Activated T-helper 2 cell treated with anti-CD3 and anti-CD28 coated beads, Interferon-gamma antibody, Interleukin-2, Interleukin-4, amounts not matched to agents 10 μg/mL and 5 μg/mL and 100 μg/mL, durations not matched to agents 14 hours and 24 hours and 36 hours (primary cell): ENCODE measurements at places on chromosomes 3 and 15. TPM values are rescaled to one million over a fixed set of nuclear protein-coding genes. Genes with fewer than 3 reads are reported as not detected.

Gene GUCA1C
- not detected in 2 replicates for total RNA-seq

DNA sequence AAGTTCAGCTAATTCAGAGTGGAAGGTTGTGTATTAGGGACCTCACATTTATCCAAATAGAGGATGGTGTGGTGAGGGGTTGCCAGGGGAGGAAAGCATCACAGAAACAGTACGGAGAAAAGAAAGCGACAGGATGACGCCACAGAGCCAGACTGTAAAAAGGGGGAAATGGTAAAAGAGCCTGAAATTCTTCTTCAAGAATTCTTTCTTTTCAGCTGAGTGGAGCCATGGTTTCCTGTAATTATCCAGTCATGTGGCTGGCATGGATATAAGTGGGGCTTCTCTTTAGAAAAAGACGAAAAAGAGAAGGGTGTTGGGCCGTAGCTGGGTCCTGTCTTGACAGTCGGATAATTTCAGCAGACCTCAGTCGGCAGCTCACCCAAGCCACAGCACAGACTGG lies 24.5 kb upstream of the PSMD6 start:
- no peak for DNase-seq
- peaks cover 14% of the 10 kb centered on the region for H3K4me1 ChIP-seq
- H3K36me3 ChIP-seq: no peaks in the 10 kb centered on the region
- no peak overlapping the region for H3K4me3 ChIP-seq
- H3K27me3 ChIP-seq: peaks cover 7% of the 10 kb centered on the region

Gene EFCC1
- total RNA-seq: 0.11 and 0.32 TPM in 2 replicates

Gene MORC1
- not detected in 2 replicates for total RNA-seq

GRCh38 chr15:96334017-96334704 lies 3.7 kb downstream of the NR2F2 start:
- peaks cover 73% of the 10 kb centered on the region for H3K27me3 ChIP-seq
- no peak overlapping the region for H3K4me3 ChIP-seq
- H3K4me1 ChIP-seq: peaks cover 6% of the 10 kb centered on the region
- peaks cover 4% of the 10 kb centered on the region for H3K36me3 ChIP-seq
- H3K27ac ChIP-seq: no peak overlapping the region

DNA sequence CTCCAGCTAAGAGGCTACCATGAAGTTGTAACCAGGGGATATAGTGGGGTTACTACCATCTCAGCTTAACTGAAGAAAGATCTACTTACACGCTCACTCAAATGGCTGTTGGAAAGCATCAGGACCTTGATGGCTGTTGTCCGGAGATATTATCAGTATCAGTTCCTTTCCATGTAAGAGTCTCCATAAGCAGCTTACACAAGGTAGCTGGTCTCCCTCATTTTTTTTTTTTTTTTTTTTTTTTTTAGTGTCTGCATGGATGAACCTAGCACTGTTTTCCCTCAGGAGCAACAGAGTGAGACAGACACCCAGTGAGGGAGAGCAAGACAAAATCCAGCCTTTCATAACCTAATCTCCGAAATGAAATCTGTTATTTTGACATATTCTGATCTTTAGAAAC lies 230.9 kb downstream of the CADM2 start:
- no peak for DNase-seq
- no peak overlapping the region for H3K4me3 ChIP-seq
- H3K4me1 ChIP-seq: no peaks in the 10 kb centered on the region
- H3K27ac ChIP-seq: no peak overlapping the region
- no peaks in the 10 kb centered on the region for H3K27me3 ChIP-seq
- no peaks in the 10 kb centered on the region for H3K36me3 ChIP-seq

GRCh38 chr15:40944510-40945296 lies 8.6 kb upstream of the CHAC1 start:
- H3K4me1 ChIP-seq: peaks cover 22% of the 10 kb centered on the region
- H3K4me3 ChIP-seq: peak overlapping the region; percentile 13
- no peaks in the 10 kb centered on the region for H3K27me3 ChIP-seq
- H3K36me3 ChIP-seq: no peaks in the 10 kb centered on the region

Gene DAG1
- total RNA-seq: 17.0 and 25.9 TPM in 2 replicates

GRCh38 chr3:132445817-132446216 lies 28.5 kb downstream of the DNAJC13 start:
- no peaks in the 10 kb centered on the region for H3K27me3 ChIP-seq
- peaks cover 21% of the 10 kb centered on the region for H3K36me3 ChIP-seq
- no peak for DNase-seq
- peaks cover 19% of the 10 kb centered on the region for H3K4me1 ChIP-seq
- H3K27ac ChIP-seq: no peak overlapping the region

Gene FILIP1L
- 4.5 TPM in 2 replicates for total RNA-seq

Gene RARRES1
- 0.21 and 0.64 TPM in 2 replicates for total RNA-seq

DNA sequence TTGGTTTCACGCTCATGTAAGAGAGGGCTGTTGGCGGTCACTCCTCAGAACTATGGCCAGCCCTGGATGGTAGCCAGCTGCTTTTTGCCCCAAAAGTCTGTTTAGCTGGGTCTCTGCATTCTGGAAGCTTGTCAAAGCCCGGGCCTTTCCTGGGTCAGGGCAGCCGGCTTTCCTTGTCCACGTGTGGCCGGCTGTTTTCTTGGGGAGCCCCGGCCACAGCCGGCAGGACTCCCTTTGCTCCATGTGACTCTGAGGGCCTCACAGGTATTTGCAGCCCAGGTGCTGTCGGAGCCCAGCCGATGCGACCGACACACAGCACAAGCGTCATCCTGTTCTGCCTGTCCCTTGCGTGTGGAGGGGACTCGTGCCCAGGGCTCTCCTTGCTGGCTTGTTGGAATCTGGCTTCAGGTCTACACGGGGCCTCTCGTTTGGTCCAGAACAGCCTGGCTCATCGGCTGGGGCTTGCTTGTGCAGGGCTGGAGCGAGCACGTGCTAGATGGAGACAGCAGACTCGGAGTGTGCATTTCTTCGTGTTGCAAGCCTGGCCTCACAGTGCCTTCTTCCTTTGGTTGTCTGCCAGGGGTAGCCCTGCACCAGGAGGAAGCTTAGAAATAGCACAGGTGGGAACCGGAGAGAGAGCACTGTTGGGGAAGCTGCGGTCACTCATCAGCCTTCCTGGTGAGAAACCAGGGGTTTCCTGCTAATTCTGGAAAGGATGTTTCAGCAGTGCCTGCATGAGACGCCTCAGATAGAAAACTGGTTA lies 51.5 kb downstream of the PGPEP1L start:
- no peaks in the 10 kb centered on the region for H3K27me3 ChIP-seq
- H3K36me3 ChIP-seq: peaks cover 40% of the 10 kb centered on the region
- no peak for DNase-seq
- peaks cover 19% of the 10 kb centered on the region for H3K4me1 ChIP-seq
- no peak overlapping the region for H3K4me3 ChIP-seq

- H3K27ac ChIP-seq: no peak overlapping the region
- H3K27me3 ChIP-seq: no peaks in the 10 kb centered on the region
- no peaks in the 10 kb centered on the region for H3K36me3 ChIP-seq
- DNase-seq: no peak
- no peaks in the 10 kb centered on the region for H3K4me1 ChIP-seq
- H3K4me3 ChIP-seq: no peak overlapping the region
Observed at GRCh38 chr3:176951144-176951543, 246.1 kb downstream of the TBL1XR1 start.

DNA sequence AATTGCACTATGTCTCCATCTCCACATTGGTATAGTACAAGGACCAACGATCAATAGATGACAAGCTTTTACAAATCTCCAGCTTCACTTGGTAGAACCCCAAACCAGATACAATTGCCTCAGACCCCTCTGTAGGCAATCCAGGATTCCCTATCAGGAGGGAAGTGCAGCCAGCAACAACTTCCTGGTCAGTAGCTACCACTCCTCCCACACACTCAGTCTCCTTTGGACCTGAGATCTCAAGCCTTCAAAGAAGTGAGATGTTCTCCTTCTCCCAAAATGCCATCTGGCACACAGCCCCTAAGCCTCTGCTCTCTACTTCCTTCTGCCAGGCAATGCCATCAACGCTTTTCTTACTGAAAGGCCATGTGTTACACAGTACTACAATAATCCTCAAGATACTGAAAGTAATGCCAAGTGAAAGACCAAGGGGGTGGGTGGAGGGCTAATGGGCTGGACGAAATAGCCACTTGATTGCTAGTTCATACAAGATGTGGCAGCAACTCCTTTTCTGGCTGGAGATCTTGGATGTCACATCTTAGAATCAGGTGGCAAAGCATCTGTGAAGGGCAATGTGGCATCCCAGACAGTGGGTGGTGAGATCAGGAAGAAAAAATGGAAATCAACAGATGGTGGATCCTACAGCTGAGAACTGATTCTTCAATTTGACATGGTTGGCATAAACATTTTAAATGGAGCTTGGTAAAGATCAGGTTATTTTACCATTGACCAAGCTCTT lies 75.3 kb upstream of the ACP3 start:
- no peaks in the 10 kb centered on the region for H3K4me1 ChIP-seq
- H3K27ac ChIP-seq: no peak overlapping the region
- no peak for DNase-seq
- peaks cover 13% of the 10 kb centered on the region for H3K27me3 ChIP-seq
- H3K36me3 ChIP-seq: no peaks in the 10 kb centered on the region
- H3K4me3 ChIP-seq: no peak overlapping the region

GRCh38 chr3:58962816-58963215 lies 87.0 kb downstream of the CFAP20DC start:
- no peaks in the 10 kb centered on the region for H3K27me3 ChIP-seq
- no peak overlapping the region for H3K4me3 ChIP-seq
- no peaks in the 10 kb centered on the region for H3K36me3 ChIP-seq
- H3K4me1 ChIP-seq: no peaks in the 10 kb centered on the region

DNA sequence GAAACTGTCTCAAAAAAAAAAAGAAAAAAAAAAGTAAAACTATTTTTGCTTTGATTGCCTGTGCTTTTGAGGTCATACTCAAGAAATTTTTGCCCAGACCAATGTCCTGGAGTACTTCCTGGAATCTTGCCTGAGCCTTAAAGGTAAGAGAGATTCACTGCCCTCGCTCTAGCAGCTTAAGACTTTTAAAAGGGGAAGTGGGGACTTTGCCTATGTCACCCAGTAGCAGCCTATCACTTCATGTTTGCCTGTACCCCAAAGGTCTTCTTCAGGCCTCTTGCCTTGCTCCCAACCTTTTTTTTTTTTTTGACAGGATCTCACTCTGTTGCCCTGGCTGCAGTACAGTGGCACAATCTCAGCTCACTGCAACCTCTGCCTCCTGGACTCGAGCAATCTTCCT lies 18.9 kb upstream of the GOLGB1 start:
- no peak for DNase-seq
- H3K4me1 ChIP-seq: no peaks in the 10 kb centered on the region
- H3K27me3 ChIP-seq: peaks cover 7% of the 10 kb centered on the region

GRCh38 chr3:51860703-51861665 lies at the start of gene IQCF2:
Gene IQCF2 (plus strand): TSS chr3:51861615. CDS start chr3:51861667, 52 bp downstream.
- H3K4me3 ChIP-seq: no peak within 1 kb of the TSS
- peaks cover 8% of the 10 kb centered on the region for H3K27me3 ChIP-seq
- no peaks in the 10 kb centered on the region for H3K36me3 ChIP-seq
- H3K27ac ChIP-seq: no peak within 1 kb of the TSS
- no peaks in the 10 kb centered on the region for H3K4me1 ChIP-seq

- peaks cover 30% of the 10 kb centered on the region for H3K4me1 ChIP-seq
- H3K4me3 ChIP-seq: peak within 1 kb of the TSS; percentile 99
- H3K27me3 ChIP-seq: no peaks in the 10 kb centered on the region
- peaks cover 60% of the 10 kb centered on the region for H3K36me3 ChIP-seq
- H3K27ac ChIP-seq: peak within 1 kb of the TSS; percentile 99
Observed at GRCh38 chr3:4979428-4980228, at the start of gene BHLHE40. Gene BHLHE40 (plus strand): TSS chr3:4979437. CDS start chr3:4979719, 282 bp downstream.

Gene CD80
- total RNA-seq: 6.8 TPM in 2 replicates

- H3K27me3 ChIP-seq: peaks cover 18% of the 10 kb centered on the region
- no peak overlapping the region for H3K27ac ChIP-seq
- no peak for DNase-seq
- no peaks in the 10 kb centered on the region for H3K36me3 ChIP-seq
- H3K4me3 ChIP-seq: no peak overlapping the region
Observed at GRCh38 chr3:197434830-197435229, 120.9 kb downstream of the BDH1 start.

DNA sequence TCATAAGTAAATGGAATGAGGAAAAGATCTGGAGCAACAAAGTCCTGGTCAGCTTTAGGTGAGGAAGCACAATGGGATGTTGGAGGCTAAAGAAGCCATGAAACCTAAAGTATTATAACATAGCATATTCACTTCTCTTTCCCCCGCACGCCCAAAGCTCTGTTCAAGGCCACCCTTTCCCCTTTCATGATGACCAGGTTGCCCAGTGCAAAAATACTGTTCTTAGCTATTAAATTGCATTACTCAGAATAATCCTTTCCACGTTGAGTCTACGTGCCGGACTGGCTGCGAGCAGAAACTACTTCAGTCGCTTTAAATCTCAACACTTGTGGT lies 589 bp upstream of the MAPKBP1 start:
- peaks cover 45% of the 10 kb centered on the region for H3K4me1 ChIP-seq
- H3K27ac ChIP-seq: peak overlapping the region; percentile 90
- H3K4me3 ChIP-seq: peak overlapping the region; percentile 90
- DNase-seq: no peak
- H3K27me3 ChIP-seq: no peaks in the 10 kb centered on the region
